ENCODE measurements at places on chromosomes 13 and 19.

DNA sequence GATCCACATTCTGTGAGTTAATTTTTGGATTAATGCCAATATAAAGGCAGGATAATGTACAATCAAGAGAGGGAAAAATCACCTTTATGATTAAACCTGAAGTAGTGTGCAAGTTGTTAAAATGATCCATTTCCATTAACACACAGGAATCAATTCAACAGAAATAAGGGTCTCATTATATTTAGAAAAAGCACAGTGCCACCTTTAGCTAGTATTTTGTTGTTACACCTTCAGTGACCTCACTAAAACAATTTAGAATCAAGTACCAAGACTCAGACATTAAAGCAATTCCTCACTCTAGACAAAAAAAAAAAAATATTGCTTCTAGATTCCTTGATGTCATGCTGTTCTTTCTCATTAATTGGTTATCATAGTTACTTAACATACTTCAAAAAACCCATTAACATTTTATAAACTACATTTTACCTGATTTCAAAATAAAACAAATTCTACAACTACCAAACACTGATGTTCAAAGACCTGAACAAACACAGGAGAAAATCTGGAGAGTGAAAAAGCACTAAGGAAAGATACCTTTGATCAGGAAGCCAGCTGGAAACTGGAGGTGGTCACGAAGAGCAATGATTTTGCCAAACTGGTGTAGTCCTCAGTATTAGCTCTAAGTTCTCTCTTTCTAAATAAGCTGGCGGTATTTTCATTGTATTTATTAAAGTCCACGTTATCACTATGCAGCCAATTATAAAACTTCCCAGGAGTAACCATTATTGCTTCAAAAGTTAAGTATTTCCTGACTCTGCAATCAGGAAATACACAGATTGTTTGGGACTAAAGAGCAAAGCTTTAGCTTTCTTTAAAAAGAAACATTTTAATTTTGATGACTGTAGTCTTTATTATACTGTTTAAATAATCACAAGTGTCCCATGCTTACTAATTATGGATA is 115.3 kb downstream of the TBC1D4 start:
- DNase-seq, result peak; percentile 33

- peak; percentile 72 for DNase-seq
Observed at GRCh38 chr19:12872941-12873890, 8.0 kb downstream of the DNASE2 start.

DNA sequence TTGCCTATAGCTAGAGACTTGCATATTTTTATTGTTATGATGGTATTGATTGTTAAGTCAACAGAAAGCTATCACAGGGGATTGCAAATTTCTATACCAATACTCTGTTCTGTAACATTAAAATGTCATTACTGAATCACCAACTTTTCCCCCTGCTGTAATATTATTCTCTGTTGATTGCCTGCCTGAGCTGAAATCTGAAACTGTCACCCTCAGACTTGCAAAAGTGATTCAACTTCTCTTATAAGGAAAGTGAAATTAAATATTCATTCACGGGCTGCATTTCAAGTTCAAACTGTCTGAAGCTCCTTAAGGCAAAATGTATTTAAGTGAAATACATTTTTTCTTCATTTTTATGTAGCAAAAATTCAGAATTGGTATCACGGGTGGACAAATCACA is 723.2 kb downstream of the PCDH9 start:
- no peak for DNase-seq

GRCh38 chr13:85108356-85108755 is 690.9 kb downstream of the SLITRK6 start:
- no peak for DNase-seq

GRCh38 chr13:108903613-108904012 is 274.2 kb downstream of the MYO16 start:
- DNase-seq, result no peak

DNA sequence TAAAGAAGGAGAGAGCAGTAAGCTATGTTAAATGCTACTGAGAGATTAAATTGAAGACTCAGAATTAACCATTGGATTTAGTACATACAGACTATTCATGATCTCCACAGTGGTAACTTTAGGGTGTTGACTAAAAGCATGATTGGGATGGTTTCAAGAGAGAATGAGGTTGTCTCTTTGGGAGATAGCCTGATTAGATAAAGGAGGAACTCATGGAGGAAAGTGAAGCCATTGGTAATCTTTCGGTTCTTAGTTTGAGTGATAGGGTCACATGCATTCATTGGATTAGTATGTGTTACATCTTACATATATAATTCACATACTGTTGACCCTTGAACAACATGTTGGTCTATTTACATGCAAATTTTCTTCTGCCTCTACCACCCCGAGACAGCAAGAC is 18.8 kb upstream of the KL start:
- DNase-seq, result no peak

DNA sequence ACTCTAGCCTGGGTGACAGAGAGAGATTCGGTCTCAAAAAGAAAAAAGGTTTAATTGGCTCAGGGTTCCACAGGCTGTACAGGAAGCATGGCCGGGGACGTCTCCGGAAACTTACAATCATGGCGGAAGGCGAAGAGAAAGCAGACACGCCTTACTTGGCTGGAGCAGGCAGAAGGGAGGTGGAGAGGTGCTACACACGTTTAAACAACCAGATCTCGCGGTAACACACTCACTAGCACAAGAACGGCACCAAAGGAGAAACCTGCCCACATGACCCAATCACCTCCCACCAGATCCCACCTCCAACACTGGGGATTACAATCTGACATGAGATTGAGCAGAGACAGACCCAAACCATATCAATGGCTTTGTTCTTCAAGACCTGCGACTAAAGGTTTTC is 12.8 kb downstream of the CASP14 start:
- no peak for DNase-seq

GRCh38 chr13:22561581-22561980 is 619.2 kb upstream of the SGCG start:
- DNase-seq, result no peak

DNA sequence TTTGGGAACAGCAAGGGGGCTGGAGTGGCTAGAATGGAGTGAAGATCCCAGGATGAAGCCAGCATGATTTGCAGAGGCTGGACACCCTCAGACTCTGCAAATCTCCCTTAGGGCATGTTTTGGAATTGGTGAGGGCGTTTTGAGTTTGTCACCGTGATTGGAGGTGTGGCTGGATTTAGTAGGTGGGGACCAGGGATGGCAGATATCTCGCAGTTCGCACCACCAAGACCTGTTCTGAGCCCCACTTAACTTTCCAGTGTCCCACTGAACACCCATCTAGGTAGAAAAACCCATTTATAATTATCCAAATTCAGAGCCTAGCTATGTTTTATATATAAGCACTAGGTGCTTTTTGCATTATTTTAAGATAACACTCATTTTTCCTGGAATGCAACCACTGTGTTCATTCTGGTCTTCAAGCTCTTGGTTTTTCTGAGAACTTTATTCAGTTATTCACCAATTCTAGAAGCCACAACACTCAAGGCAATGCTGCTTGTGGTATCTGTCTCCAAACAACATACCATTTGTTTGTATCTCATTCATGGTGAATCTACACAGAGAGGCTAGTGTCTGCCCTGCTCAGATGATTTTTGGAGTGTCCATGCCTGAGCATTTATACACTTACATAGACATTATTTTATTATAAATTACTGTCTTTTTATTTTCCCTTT is 3.0 kb upstream of the NANOS2 start:
- no peak for DNase-seq

GRCh38 chr19:1018393-1018792 is 2.5 kb downstream of the TMEM259 start:
- no peak for DNase-seq

DNA sequence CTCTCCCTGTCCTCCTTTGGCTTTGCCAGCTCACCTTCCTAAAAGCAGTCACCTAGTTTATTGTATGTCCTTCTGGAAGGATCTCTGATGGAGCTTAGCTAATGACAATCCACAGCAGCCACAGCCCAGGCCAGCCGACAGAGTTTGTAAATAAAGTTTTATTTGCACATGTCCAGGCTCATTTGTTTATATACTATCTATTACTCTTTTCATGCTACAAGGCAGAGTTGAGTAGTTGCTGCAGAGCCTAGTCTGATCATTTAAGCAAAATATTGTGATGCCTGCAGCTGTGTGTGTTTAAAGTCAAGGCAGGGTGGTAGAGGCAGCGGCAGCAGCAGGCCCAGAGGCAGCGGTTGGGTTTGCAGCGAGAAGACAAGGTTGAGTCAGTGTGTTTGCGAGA is 32.6 kb downstream of the NKPD1 start:
- DNase-seq, result no peak
